RKO (cell line): ENCODE measurements at places on chromosomes 2 and 18.

DNA sequence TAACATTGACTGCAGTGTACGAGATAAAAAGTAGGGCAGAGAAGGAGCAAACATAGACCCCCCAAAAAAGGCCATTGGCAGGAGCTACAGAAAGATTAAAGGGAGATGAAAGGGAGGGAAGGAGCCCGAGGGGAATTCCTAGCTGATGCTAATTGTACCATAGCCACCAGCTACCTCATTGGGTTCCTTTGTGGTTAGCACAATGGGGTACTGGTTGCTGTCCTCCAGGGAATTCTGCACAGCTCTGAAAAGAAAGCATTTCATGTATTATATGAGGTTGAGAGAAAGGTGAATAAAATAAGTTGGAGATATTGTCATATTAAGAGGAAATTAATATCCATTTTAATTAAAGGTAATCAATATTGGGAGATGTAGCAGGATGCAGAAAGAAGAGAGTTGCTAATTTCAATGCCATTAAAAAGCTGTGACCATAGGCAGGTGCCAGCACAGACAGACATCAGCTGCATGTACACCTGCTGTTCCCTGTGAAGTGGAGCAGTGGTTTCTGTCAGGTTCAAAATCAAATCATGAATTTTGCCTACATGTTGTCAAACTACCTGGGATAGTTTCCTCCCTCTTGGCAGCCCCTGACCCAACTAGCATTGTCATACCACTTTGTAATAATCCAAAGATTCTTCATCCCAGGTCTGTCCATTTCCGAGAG is 185.4 kb upstream of the DLGAP1 start:
- no peak for DNase-seq

GRCh38 chr2:38754506-38754905 is 3.3 kb upstream of the SRSF7 start:
- no peak for DNase-seq

DNA sequence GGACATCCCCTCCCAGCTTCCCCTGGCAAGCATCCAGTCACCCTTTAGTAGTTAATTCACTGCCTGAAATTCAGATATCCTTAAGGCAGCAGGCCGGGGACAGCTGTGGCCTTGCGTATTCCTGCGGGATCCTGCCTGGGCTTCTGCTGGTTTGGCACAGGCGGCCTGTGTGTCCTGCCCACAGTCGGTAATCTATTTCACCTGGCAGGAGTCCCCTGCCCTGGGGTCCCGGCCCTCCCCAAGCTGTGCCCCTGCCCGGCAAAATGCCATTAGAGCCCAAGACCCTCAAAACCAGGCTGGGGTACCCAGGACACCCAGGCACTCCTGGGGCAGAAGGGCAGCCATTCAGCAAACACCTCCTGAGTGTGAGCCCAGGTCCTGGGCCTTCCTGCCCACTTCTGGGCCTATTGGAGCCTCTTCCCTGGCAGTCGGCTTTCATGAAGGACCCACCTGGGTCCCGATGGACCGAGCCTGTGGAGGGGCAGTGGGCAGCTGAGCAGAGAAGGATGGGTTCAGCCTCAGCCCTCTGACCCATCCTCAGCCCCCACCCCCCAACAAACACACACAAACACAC is 11.6 kb downstream of the CROCC2 start:
- DNase-seq = no peak

DNA sequence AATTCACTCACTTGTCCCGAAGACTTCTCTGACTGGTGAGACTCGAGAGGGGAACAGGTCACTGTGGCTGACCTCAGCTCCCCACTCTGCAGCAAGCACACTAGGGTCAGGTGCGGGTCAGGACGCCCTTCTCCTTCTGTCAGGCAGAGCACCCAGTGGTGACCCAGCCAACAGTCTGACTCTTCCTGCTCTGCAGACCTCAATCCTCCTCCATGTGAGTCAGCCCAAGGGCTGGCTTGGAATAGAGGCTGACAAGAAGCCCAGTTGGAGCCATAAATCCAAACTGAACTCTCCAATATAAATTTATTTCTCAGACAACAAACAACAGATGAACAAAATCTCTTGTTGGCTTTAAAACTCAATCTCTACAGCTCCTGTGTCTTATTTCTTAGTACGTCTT is 253.1 kb downstream of the SH3BP4 start:
- no peak for DNase-seq

DNA sequence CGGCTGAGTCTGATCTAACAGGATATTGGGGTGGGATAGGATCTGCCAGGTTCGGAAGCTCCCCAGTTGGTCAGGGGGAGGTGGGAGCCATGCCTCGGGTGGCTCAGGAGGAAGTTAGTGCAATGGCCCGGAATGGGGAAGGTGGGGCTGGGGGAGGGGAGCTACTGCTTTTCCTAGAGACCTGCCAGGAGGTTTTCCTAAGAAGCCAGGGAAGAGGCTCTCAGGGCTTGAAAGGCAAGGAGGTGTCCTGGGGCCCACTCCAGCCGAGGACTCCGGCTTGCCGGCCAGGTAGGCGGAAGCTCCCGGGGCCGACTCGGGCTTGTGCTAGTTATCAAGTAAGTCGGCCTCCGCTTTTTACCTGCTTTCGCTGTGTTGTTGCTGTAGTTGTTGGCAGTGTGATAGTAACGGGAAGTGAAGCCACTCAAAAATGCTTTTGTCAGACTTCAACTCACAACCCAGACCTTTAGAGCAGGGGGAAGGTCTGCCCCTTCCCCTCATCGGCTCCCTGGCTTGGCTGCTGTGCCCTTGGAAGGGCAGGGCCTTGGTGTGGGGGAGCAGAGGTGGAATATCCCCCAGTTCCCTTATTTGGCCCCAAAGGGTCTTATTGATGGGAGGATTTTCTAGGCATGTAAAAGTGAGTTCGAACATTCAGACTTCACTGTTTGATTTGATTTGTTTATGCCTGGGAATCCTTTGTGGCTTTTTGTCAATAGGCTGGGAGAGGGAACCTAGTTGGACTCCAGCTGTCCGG is 5.4 kb downstream of the GDF7 start:
- DNase-seq = no peak

DNA sequence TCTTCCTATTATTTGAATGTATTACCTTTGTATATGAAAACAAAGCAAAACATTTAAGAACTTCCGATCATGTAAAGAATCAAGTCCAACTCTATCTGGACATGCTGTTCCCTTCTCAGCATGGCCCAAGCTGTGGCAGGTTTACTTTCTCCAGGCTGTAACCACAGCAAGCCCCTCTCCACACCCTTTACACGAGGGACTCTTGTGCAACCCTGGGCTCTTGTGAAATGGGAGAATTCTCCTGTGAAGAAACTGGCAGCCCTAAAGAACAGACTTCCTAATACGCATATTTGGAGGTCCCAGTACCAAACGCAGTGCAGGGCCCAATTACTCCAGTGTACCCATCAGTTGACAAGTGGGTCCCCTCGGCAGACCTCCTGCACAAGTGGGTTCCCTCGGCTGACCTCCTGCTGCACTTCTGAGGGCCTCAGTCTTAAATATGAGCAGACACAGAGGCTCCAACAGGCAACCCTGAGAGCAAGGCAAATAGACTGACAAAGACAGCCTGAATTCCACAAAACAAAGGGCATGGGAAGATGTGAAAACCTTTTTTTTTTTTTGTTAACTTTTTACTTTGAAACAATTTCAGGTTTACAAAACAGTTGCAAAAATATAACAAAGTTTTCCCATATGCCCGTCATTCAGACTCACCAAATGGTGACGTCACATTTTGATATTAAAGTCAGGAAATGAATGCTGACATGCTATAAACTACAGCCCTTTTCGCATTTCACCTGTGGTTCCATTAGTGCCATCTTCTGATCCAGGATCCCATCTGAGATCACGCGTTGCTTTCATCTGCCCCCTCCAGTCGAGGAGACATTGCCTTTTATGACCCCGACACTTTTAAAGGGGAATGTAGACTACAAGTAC is 78.2 kb downstream of the FBXO15 start:
- no peak for DNase-seq

DNA sequence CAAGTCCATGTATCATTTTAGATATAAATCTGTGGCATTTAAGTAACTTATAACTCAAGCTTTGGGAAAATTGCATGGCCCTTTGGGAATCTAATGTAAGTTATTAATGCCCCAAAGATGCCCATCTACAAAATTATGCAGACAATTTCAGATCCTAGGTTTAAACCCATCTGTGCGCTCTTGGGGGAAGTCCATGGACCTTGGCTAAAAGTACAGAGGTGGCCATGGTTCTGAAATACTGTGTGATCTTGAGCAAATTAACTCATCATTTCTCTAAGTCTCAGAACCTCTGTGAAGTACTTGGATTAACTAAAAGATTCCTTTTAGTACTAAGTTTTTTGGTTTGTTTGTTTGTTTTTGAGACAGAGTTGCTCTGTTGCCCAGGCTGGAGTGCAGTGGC is 19.5 kb downstream of the INPP1 start:
- DNase-seq = no peak

DNA sequence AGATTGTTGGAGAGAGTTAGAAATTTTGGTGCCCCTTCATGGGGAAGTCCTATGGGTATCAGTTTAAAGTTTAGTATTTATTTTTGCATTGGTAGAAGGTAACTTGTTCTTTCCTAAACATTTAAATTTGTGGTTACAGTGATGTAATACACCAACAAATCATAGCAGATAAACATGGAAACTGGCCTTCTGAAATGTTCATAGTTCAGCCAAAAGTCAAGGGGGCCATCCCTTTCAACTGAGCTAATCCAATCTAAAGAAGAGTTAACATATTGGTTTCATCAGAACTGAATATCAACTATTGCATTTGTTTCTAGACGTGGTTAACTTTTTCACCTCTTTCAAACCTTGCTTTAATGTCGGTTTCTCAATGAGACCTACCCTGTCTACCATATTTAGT is 46.3 kb downstream of the PPP1R1C start:
- no peak for DNase-seq

- no peak for DNase-seq
Observed at GRCh38 chr2:197264332-197264731, 46.2 kb downstream of the ANKRD44 start.

- DNase-seq = no peak
Observed at GRCh38 chr18:76943542-76944339, 121.4 kb downstream of the ZNF236 start.

DNA sequence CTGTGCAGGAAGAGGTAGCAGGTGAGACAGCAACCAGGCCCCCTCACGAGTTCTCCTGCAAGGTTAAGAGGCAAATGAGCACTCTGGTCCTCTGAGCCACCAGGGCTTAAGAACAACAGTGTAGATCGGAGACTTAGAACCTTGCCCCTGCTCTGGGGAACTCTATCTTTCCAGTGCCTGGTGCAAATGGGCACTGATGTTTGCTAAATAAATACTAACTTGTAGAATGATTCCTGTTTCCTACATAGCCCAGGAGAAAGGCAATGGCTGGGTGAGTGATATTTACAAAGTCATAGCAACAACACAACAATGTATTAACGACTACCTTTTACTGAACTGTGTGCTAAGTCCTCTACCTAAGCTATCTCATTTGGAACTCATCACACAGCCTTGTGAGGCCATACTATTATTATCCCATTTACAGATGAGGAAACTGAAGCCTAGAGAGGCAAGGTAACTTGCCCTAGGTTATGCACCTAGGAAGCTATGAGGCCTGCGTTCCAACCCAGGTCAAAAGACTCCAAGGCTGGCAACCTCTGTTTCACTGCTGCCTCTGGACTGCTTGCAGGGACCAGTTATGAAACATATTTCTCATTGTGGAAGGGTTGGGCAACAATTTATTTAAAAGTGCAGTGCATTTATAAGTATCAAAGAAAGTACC is 4.3 kb downstream of the ATP8B1 start:
- DNase-seq = no peak

- DNase-seq = no peak
Observed at GRCh38 chr18:22541232-22541631, 123.5 kb upstream of the CTAGE1 start.

- no peak for DNase-seq
Observed at GRCh38 chr2:147663962-147664361, 180.9 kb upstream of the ACVR2A start.

DNA sequence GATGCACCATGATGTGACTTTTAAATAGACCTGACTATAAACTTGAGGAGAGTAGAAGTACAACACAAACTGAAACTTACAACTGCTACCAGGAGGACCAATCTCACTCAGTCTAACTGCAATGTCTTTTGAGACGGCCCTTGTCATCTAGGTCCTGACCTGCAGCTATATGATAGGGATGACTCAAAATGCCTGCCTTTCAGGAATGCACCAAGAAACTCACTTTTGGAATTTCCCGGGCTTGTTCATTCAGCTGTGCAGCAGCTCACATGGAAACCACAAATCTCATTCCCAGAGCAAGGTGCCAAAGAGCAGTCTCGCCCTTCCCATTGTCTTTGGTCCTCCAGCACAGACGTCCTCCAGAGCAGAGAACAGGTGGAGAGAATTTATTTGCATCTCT is 113.7 kb downstream of the SPOPL start:
- DNase-seq = no peak

DNA sequence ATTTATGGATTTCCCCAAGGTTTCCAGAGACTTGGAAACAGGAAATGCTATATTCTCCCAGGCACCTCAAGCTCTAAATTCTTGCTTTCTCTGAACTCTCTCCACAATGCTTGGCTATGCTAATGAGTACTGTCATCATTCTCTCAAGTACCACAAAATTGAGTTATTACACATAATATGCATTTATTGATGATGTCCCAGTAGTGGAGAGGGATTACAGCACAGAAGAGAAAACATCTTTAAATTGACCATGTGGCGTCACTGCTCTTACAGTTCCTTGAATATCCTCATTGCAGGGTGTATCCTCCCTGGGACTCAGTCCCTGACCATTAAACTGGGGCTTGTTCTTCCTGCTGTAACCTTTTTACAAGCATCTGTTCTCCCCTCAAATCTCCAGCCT is 681.1 kb upstream of the FANCL start:
- DNase-seq = no peak

DNA sequence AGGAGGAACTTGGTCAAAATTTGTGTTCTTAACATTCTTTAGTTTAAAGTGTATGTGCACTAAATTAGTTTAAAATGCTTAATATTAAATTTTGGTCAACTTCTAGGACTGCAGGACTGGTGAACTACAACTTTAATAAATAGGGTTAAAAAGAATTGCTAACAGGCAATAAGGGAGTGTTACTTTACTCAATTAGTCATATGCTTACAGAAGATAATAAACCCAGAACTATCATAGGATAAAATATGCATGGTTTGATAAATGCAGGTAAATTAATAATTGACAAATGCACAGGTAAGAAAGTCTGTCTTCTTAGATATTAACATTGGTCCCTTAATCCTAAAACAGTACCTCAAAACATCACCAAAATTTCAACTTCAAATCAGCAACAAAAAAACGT is 20.6 kb downstream of the FARSB start:
- no peak for DNase-seq

DNA sequence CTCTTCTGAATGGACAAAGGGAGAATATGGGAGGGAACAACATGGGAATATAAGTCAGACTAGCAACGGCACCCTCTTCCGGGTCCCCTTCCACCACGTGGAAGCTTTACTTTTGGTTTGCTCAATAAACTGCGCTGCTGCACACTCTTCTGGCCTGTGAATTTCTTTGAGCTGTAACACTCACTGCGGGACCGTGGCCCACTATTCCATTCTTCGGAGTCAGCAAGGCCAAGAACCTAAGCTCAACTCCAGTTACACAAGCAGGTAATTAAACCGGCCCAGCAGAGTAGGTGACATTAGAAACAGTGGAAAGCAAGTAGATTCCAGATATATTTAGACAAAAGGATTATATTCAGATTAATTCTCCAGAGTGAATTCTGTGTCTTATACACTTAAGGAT is 697.4 kb upstream of the NXPH2 start:
- no peak for DNase-seq

- no peak for DNase-seq
Observed at GRCh38 chr2:226079196-226079595, 679.7 kb downstream of the NYAP2 start.
